ENCODE measurements at places on chromosomes 7 and 10.

- DNase-seq, result no peak
Observed at GRCh38 chr10:63366933-63367332, 98.8 kb downstream of the JMJD1C start.

- DNase-seq, result no peak
Observed at GRCh38 chr7:94109556-94109955, 105.4 kb upstream of the BET1 start.

GRCh38 chr7:91636129-91636724 lies 244.3 kb downstream of the MTERF1 start:
- DNase-seq, result no peak

DNA sequence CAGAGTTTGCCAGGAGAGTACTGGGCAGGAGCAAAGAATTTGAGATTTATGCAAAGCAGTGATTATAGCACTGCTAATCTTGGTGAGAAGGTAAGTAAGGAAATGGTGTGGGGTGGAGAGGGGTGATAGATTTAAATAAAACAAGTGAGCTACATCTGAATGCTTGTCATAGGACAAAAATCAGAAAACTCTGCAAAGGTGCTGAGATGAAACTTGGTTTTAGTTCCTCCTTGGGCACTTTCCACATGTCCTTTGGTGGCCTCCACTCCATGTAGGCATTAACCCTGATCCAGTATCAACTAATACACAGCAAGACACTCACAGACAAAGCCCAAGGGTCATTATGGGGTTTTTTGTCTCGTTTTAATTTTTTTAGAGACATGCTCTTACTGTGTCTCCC lies 25.7 kb upstream of the FAM107B start:
- no peak for DNase-seq
